ENCODE measurements at places on chromosomes 16 and 17. TPM values are rescaled to one million over a fixed set of nuclear protein-coding genes. Genes with fewer than 3 reads are reported as not detected.
A peak's percentile ranks its signal among the peaks of the same experiment; 100 is the strongest.

- no peak for DNase-seq
These were observed 167.5 kb downstream of the UTP18 start for GRCh38 chr17:51427856-51428255.

DNA sequence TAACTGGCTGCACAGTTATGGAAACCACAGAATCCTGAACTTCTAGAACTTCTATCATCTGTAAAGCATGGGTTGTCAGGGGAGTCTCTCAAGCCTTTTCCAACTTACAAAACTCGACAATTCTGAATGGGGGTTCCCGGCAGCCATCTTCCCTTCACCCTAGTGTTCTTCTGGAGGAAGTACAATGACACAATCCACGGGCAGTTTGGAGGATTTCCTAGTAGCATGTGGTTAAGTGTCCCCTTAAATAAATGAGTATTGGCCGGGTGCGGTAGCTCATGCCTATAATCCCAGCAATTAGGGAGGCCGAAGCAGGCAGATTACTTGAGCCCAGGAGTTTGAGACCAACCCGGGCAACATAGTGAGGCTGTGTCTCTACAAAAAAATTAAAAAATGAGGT lies 2.1 kb downstream of the SLC16A6 start:
- no peak for DNase-seq

DNA sequence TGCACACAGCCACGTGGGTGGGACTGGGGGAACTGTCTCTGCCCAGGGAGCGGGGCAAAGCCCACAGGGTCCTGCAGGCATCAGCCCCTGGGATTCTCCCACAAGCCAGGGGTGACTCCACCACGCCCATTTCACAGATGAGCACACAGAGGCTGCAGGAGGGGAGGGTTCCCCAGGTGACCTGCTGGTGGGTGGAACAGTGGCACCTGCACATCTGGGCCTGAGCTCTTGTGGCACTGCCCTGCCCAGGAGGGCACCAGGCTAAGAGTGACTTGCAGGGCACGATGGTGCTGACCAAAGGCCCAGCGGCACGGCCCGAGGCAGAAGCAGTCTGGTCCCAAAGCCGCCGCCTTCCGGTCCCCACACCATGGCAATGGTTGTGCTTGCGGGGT lies 23.9 kb downstream of the PIEZO1 start:
- no peak for DNase-seq

DNA sequence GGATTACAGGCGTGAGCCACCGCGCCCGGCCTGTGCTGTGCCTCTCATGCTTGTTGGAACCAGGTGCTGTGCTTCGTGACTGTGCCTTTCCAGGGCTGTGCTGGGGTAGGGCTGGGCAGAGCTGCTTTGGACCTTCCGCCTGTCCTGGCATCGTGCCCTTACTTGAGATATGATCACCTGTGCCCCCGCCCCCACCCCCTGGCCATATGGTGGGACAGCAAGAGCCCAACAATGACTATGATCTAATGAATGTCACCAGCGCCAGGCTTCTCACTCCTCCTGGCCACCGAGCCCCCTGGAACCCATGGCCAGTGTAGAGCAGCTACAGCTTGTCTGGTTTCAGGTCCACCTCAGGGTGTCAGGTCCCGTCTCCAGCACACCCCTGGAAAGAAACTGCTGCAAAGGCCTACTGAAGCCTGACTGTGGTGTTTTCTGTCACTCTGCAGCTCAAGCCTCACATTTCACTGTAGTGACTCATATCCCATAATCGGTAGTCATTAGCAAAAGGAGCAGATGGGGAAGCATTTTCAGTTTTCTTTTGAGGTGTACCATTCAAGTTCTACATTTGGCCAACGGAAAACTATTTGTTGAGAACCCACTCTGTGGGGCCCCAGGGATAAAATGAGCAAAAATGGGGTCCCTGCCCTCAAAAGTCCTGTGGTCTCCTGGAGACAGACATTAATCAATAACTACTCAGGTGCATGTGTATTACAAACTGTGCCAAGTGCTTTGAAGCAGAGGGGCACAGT lies 22.1 kb downstream of the FCSK start:
- DNase-seq, result peak; percentile 67

DNA sequence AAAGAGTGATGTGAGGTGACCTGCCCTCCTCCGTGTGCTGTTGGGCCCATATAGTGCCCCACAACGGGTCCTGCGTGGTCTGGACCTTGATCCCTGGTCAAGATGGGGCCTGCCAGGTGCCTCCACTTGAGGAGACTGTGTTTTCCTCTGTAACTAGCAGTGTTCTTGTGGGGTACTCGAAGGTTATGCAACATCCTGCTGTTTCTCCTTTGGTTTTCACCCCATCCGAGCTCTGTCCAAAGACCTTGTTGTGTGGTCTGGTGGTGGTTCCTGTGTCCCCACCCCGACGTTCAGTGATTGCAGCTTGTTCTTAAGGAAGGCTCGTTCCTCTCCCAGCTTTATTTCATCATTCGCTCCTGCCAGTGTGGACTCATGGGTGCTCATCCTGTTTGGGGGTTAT lies 38.7 kb upstream of the ZNF750 start:
- peak; percentile 14 for DNase-seq

DNA sequence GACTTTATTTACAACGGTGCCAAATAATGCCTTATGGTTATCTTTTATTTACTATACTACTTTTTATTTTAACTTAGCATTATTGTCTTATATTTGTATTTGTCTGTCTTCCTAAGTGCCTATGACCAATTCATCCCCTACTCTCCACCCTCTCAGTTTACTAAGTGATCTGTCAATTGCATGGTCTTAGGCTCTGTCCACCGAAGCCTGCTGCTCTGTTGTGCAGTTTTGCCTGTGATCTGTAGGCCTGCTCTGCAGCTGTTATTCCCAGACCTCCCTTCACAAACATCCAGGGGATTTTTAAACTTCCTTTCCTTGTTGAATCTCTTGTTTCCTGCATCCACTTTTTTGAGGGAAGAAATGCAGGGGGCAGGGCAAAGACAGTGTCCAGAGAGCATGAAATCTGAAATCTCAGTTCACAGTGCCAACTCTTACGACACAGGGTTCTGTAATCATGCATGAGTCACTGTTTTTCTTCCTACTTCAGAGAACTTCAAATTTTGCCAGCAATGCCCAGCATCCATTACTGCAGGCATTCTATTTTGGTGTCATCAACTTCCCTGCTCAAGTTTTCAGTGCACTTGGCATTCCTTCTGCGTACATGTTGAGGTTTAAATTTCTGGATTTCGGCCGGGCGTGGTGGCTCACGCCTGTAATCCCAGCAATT lies 11.4 kb downstream of the SLFN5 start:
- peak; percentile 98 for DNase-seq

- DNase-seq, result no peak
These were observed 11.7 kb downstream of the CACNG1 start for GRCh38 chr17:67055811-67056745.

GRCh38 chr17:43892647-43892952 lies 14.7 kb downstream of the MPP2 start:
- DNase-seq, result no peak

GRCh38 chr16:13811834-13812233 lies 108.1 kb upstream of the ERCC4 start:
- no peak for DNase-seq

GRCh38 chr17:61837175-61838051 lies 25.9 kb downstream of the BRIP1 start:
- DNase-seq, result peak; percentile 86

DNA sequence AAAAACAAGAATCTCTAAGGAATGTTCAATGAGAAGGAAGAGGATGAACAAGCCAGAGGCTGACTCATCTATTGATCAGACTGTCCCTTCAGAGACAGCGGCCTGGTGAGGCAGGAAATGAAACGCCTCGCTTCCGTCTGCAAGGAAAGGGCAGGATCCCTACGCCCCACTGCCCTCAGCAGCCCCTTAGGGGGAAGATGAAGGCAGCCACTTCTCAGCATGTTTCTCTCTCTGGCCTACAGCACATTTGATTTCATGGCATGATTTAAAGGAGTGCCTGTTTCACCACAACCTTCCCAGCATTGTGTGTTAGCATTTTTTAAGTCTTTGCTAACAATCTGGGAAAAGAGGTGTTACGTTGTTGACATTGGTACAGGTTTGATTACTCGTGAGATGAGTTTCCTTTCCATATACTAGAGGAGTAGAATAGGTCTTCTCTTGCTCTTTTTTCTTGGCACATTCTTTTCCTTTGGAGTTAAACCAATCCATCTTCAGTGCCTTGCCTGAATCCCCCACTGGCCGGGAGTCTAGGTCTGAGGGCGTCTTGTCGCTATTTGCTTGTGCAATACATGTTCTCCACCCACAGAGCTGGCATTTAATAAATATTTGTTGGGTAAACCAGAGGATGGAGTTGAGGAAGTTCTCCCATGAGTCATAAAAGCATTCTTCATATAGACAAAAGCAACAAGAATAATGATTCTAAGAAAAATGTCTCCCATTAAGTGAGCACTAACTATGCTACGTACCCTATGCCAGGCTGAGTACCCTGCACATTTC lies 47.4 kb downstream of the RBFOX3 start:
- peak; percentile 10 for DNase-seq

DNA sequence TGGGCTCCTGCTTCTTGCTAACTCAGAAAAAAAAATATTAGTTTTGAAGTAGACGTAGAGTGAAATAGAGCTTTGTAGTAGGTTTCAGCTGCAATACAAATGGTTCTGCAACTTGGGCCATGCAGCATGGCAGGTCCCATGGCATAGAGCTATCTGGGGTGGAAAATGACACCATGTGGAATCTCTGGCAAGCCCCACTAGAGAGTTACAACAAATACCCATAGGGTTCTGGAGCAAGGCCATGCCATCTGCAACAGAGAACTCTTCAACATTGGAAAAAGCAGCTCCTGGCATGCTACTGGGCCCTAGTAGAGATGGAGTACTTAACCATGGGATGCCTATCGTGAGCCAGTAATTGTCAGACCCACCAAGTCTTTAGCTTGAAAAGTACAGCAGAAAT lies 25.3 kb upstream of the RBBP6 start:
- no peak for DNase-seq

- DNase-seq, result no peak
These were observed 35.8 kb downstream of the ZDHHC7 start for GRCh38 chr16:84975522-84975921.

- DNase-seq, result no peak
These were observed 4.3 kb downstream of the CANT1 start for GRCh38 chr17:79005063-79005861.

DNA sequence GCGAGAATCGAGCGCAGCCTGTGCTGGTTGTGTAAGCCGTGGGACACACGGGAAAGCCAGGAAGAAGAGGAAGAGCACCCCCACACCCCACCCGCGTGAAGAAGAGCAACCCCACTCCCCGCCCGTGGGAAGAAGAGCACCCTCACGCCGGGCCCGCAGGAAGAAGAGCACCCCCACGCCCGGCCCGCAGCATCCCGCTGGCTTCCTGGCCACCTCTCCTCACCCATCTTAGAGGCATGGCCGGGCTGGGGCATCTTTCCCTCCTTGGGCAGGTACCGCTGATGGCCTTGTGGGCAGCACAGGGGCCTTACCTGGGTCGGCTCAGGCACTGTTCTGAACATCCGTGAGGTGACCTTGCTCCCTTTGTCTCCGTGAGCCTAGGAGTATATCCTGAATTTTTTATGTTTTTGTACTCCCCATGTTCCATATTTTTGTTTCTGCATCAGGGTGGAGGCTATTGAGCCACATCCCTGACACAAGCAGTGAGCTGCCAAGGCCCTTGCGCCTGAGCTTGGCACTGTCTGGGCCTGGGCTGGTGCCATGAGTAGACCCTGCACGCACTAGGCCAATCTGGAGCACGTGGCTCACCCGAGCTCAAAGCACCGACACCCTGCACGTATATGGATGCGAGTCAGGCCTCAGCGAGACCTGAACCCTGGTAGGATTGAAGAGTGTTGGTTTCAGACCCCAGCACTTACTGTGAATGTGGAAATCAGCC lies 71.4 kb upstream of the KCTD5 start:
- DNase-seq, result no peak

- DNase-seq, result no peak
These were observed 21.8 kb upstream of the ZFHX3 start for GRCh38 chr16:73069581-73070262.

The PIGL gene
- total RNA-seq, result 67.4 TPM

The NOG gene
- total RNA-seq, result 45.5 TPM

The MYH1 gene
- not detected for total RNA-seq

The MYH3 gene
- total RNA-seq, result 1.3 TPM
